ENCODE measurements at places on chromosomes 12 and 14.

- no peaks in the 10 kb centered on the region for H3K4me1 ChIP-seq
- no peak overlapping the region for H3K27ac ChIP-seq
- DNase-seq, result no peak
- H3K27me3 ChIP-seq, result peaks cover 5% of the 10 kb centered on the region
These were observed 117.1 kb upstream of the RGS6 start for GRCh38 chr14:71815110-71815509.

DNA sequence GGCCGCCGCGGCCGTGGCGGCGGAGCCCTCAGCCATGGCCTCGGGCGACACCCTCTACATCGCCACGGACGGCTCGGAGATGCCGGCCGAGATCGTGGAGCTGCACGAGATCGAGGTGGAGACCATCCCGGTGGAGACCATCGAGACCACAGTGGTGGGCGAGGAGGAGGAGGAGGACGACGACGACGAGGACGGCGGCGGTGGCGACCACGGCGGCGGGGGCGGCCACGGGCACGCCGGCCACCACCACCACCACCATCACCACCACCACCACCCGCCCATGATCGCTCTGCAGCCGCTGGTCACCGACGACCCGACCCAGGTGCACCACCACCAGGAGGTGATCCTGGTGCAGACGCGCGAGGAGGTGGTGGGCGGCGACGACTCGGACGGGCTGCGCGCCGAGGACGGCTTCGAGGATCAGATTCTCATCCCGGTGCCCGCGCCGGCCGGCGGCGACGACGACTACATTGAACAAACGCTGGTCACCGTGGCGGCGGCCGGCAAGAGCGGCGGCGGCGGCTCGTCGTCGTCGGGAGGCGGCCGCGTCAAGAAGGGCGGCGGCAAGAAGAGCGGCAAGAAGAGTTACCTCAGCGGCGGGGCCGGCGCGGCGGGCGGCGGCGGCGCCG is 381 bp downstream of the YY1 start:
- H3K27me3 ChIP-seq, result no peaks in the 10 kb centered on the region
- no peaks in the 10 kb centered on the region for H3K36me3 ChIP-seq
- peak; percentile 33 for DNase-seq
- peaks cover 81% of the 10 kb centered on the region for H3K4me1 ChIP-seq
- H3K4me3 ChIP-seq, result peak overlapping the region; percentile 100

DNA sequence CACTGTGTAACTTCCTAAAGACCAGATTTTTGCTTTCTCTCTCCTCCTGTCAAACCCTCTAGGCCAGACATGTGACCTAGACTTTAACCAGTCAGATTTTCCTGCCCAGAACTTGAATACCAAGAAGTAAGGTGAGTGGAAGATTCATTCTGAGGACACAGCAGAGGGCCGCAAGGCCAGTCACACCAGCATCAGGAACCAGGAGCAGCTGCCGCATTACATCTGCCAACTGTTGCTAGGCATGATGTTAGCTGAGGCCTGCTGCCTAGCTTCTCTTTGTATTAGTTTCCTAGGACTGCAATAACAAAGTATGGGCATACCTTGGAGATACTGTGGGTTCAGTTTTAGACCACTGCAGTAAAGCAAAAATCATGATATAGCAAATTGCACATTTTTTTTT is 101.9 kb upstream of the BMP4 start:
- H3K27me3 ChIP-seq, result no peaks in the 10 kb centered on the region
- H3K4me3 ChIP-seq, result no peak overlapping the region
- no peak overlapping the region for H3K27ac ChIP-seq
- no peaks in the 10 kb centered on the region for H3K36me3 ChIP-seq

DNA sequence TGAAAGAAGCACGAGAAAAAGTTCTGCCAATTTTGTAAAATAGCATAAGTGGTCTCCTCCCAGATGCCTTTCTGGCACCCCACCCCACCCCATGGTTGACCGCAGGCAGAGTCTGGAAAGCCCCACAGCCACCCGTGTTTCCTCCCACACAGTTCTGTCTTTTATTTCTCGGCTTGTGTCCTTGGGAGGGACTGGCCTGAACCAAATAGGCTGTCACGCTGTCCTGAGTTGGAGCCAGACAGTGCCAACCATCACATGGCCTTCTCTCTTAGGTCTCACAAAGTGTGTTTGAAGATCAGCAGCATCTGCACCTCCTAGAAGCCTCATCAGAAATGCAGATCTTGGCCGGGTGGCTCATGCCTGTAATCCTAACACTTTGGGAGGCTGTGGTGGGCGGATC is 10.2 kb upstream of the LTA4H start:
- H3K4me1 ChIP-seq, result peaks cover 10% of the 10 kb centered on the region
- DNase-seq, result no peak
- H3K27me3 ChIP-seq, result no peaks in the 10 kb centered on the region
- H3K36me3 ChIP-seq, result no peaks in the 10 kb centered on the region
- H3K27ac ChIP-seq, result no peak overlapping the region
- H3K4me3 ChIP-seq, result no peak overlapping the region

GRCh38 chr12:80192087-80192486 is 92.8 kb downstream of the OTOGL start:
- no peak overlapping the region for H3K4me3 ChIP-seq
- peak overlapping the region; percentile 17 for H3K27ac ChIP-seq
- H3K36me3 ChIP-seq, result no peaks in the 10 kb centered on the region
- peaks cover 35% of the 10 kb centered on the region for H3K4me1 ChIP-seq
- no peak for DNase-seq

- H3K4me3 ChIP-seq, result peak overlapping the region; percentile 10
- H3K27me3 ChIP-seq, result peaks cover 19% of the 10 kb centered on the region
- peaks cover 25% of the 10 kb centered on the region for H3K4me1 ChIP-seq
These were observed 118.4 kb upstream of the EVL start for GRCh38 chr14:99946652-99947489.

- no peak for DNase-seq
- no peak overlapping the region for H3K4me3 ChIP-seq
- no peak overlapping the region for H3K27ac ChIP-seq
- H3K4me1 ChIP-seq, result no peaks in the 10 kb centered on the region
- H3K36me3 ChIP-seq, result no peaks in the 10 kb centered on the region
These were observed 415.2 kb upstream of the GARIN6 start for GRCh38 chr12:99232324-99232723.

GRCh38 chr12:40105265-40105514 is 691 bp downstream of the SLC2A13 start:
- H3K27me3 ChIP-seq, result no peaks in the 10 kb centered on the region
- H3K4me3 ChIP-seq, result peak overlapping the region; percentile 89
- H3K4me1 ChIP-seq, result peaks cover 48% of the 10 kb centered on the region
- H3K27ac ChIP-seq, result peak overlapping the region; percentile 90
- no peaks in the 10 kb centered on the region for H3K36me3 ChIP-seq
- peak; percentile 61 for DNase-seq

DNA sequence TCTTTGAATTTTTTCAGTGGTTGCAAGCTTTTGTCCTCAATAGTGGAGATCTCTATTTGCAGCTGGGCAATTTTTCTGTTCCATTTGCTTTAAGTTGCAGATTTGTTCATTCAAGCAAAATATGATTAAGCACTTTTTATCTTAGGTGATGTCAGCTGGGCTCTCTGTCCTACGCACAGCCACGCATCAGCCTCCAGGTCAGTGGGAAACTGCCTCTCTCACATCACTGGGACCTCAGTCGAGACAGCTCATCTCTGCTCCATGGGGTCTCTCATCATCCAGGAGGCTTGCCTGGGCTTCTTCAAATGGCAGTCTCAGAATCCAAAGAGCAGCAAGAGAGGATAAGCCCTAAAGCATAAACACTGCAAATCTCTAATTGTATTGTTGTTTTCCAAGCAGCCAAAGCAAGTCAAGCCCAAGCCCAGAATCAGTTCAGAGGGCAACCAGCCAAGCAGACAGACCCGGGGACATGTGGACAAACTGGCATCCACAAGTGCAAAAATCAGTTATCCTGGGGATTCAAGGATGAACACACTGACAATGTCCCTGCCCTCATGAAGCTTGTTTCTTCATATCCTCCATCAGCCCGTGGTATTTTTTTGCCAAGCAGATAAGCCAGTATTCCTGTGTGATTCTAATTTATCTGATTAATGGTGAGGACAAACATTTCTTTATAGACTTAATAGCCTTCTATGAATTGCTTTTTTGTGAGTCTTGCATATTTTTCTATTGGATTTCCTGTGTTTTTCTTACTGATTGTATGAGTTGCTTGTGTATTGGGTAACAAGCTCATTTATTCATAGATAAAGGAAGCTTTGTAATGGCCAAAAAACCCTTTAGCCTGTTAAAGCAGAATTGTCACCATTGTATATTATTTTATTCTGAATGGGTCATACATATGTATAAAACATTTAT is 262.5 kb downstream of the GXYLT1 start:
- H3K4me3 ChIP-seq, result no peak overlapping the region
- no peaks in the 10 kb centered on the region for H3K4me1 ChIP-seq
- H3K27ac ChIP-seq, result no peak overlapping the region
- no peaks in the 10 kb centered on the region for H3K36me3 ChIP-seq
- DNase-seq, result no peak

DNA sequence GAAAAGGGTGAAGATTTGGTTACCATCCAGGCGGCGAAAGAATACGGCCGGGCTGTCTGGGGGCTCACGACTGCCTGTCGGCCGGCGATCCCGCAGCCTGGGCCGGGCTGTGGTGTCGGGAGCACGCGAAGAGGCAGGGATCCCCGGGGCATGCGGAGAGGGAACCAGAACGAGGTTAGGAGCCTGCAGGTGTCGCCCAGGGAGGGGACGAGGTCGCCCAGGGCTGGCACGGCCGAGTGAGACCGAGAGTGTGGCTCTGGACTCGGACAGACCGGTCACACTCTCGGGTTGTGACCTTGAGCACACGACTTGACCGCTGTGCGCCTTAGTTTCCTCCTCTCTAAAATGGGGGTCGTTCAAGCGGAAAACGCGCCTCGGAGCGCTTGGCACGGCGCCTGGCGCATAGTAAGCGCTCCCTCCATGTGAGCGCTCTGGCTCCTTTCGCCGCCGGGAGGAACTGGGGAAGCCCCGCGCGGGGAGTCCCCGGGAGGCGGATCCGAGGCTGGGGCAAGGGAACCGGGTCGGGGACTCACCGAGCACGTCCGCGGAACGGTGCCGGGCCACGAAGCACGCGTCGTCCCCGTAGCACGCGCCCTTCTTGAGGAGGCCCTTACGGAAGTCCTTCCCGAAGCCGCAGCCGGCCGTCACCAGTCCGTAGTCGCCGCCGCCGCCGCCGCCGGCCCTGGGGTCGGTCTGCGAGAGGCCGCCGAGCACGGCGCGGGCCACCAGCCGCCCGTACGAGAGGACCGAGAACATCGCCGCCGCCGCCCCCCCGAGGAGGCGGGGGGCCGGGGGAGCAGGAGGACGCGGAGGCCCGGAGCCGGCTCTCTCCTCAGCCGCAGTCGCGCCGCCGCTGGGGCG is 612 bp downstream of the PPTC7 start:
- no peaks in the 10 kb centered on the region for H3K36me3 ChIP-seq
- peak overlapping the region; percentile 75 for H3K4me3 ChIP-seq
- H3K27me3 ChIP-seq, result no peaks in the 10 kb centered on the region
- peak; percentile 62 for DNase-seq
- peaks cover 82% of the 10 kb centered on the region for H3K4me1 ChIP-seq

- DNase-seq, result no peak
- H3K4me3 ChIP-seq, result no peak within 1 kb of the TSS
- peaks cover 52% of the 10 kb centered on the region for H3K36me3 ChIP-seq
- H3K4me1 ChIP-seq, result peaks cover 96% of the 10 kb centered on the region
- no peaks in the 10 kb centered on the region for H3K27me3 ChIP-seq
These were observed at the start of gene LRP1-AS for GRCh38 chr12:57146961-57147944. Gene LRP1-AS (minus strand): TSS chr12:57147619.

- H3K27me3 ChIP-seq, result peaks cover 77% of the 10 kb centered on the region
- DNase-seq, result no peak
- peak overlapping the region; percentile 69 for H3K4me3 ChIP-seq
These were observed 1.3 kb downstream of the DDN start for GRCh38 chr12:48997719-48998496.

DNA sequence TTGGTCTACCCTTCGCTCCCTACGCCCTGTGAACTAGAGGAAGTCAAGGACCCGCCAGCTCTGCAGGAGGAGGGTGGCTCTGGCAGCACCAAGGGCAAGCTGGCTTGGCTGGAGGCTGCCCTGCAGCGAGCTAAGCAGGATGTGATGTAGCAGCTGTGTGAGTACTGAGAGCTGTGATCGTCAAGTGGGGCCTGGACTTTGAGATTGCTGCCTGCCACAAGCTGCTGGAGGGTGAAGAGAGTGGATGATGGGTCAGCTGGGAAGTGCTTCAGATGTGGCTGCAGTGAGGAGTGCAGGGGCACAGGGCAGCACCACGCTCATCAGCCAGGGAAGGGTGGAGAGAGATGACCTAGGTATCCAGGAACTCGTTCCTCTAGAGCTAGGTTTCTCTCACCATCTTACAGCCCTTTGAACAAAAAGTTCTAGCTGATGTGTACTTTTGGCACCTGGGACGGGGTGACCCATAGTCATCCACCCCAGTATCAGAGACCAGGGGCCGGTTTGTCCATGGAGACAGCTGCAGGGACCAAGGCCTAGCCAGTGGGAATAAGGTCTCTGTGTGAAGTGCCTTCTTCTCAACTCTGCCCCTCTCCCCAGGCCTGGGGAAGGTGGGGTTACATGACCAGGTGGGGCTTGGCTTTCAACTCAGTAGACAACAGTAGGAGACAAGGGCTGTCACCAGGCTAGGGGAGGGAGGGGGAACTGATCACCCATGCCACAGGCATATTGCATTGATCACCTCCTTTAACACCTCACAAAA is 3.2 kb downstream of the KRT86 start:
- H3K27me3 ChIP-seq, result peaks cover 57% of the 10 kb centered on the region
- no peak for DNase-seq
- H3K4me3 ChIP-seq, result no peak overlapping the region
- no peak overlapping the region for H3K27ac ChIP-seq

DNA sequence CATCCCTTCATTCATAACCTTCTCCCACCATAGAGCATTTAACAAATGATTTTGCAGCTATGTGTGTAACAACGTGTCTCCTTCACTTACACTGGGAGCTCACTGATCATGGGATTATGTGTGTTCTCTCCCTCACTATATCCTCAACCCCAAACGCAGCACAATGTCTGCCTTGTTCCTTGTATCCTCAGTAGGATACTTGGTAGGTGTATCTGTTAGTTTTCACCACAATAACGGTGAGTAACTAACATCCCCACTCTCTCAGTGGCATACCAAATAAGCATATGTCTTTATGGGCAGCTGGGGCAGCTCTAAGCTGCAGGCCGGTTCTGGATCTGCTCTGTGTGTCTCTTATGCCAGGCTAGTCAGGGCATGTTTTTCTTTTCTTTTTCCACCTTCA is 166.7 kb upstream of the PWP1 start:
- no peaks in the 10 kb centered on the region for H3K27me3 ChIP-seq
- H3K27ac ChIP-seq, result no peak overlapping the region
- H3K4me1 ChIP-seq, result no peaks in the 10 kb centered on the region
- H3K4me3 ChIP-seq, result no peak overlapping the region
- no peak for DNase-seq

DNA sequence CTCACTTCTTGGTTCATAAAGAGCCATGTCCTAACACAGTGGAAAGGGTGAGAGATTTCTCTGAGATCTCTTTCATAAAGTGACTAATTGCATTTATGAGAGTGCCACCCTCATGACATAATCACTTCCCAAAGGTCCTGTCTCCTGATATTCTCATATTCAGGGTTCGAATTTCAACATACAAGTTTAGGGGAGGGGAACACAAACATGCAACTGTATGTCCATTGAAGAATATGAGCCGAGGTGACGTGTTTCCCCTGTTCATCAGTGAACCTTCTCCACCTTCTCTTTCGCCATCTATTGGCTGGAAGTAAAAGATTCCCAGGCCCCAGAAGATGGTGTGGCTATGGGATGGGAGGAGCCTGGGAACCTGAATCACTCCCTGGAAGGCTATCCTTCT is 354.2 kb upstream of the ATP2B1 start:
- H3K27me3 ChIP-seq, result no peaks in the 10 kb centered on the region
- peaks cover 15% of the 10 kb centered on the region for H3K4me1 ChIP-seq
- no peaks in the 10 kb centered on the region for H3K36me3 ChIP-seq
- no peak for DNase-seq

GRCh38 chr12:123119808-123120207 is 31.1 kb downstream of the PITPNM2 start:
- peaks cover 65% of the 10 kb centered on the region for H3K4me1 ChIP-seq
- no peak overlapping the region for H3K4me3 ChIP-seq
- no peak overlapping the region for H3K27ac ChIP-seq

Measured in left ventricle myocardium inferior (tissue), 1 donor.